ENCODE measurements at places on chromosomes 6 and 20. TPM values are rescaled to one million over a fixed set of nuclear protein-coding genes. Genes with fewer than 3 reads are reported as not detected.

The HLA-DQA2 gene
- total RNA-seq, result not detected

The EPHA7 gene
- total RNA-seq, result 1.00 TPM

The AGPAT1 gene
- total RNA-seq, result 15.7 TPM

The TP53TG5 gene
- not detected for total RNA-seq

The SNX3 gene
- 252 TPM for total RNA-seq

Data from uterine smooth muscle cell (primary cell).